ENCODE measurements at places on chromosomes 6 and 20.

DNA sequence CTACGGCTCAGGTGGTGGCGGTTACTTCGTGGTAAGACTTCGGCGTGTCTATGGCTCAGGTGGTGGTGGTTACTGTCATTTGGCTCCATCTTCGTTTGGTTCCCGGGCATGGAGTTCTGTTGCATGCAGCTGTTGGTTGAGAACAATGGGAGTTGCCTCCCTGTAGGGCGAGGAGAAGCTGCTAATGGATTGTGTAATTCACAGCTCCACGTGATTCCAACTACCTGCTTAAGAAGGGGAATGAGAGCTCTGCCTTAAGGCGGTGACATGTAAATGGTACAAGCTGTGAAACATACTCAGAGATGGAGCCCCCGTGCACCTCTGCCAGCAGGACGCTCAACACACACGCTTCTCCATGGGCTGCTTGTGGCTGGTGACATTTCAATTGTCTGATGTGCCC is 12.4 kb upstream of the DACT2 start:
- DNase-seq = no peak

DNA sequence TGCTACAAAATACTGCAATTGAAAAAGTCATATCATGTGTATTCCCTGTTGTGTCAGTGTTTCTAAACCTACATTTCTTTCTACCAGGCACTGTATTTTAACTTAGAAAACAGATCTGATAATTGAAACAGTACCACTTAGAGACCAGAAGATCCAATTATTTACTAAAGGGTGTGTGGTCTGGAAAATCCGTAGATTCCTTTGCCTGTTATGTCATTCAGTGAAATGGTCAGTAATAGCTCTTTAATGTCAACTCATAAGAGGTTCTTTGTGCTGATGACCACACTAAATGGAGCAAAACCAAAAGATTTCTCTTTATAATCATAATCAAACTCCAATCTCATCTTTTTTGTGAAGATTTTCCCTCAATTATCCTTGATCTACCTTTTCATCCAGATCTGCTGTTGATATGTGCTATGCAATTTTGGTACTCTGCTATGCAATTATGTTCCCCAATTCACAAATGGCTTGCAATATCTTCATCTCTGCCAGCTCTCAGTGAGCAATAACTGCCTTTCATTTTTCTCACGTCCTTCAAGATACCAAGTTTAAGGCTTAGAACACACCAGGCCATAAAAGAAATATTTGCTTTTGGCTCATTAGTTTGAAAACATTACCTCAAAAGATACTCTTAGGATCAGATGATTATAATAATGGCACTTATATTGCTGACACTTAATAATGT is 165.5 kb downstream of the MOXD1 start:
- DNase-seq = no peak

GRCh38 chr6:452301-453067 is 60.9 kb downstream of the IRF4 start:
- no peak for DNase-seq

DNA sequence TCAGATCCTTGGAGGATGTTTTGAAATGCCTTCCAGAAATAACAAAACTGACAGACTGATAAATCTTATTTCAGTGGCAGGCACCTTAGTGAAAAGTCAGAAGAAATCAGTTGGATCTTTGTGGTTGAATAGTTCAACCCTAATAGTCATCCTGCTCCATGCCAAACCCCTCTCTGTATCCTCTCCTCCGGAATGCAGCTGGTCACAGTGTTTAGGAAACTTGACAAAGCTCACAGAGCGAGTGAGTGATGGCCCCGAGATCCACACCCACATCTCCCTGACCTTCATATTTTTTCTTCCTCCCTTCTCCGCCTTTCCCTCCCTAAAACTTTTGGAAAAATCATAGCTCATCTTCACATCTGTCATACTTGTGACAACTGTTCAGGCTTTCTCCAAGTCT is 464.8 kb upstream of the CDH4 start:
- DNase-seq = no peak

GRCh38 chr6:168495133-168495532 is 54.1 kb downstream of the SMOC2 start:
- no peak for DNase-seq

DNA sequence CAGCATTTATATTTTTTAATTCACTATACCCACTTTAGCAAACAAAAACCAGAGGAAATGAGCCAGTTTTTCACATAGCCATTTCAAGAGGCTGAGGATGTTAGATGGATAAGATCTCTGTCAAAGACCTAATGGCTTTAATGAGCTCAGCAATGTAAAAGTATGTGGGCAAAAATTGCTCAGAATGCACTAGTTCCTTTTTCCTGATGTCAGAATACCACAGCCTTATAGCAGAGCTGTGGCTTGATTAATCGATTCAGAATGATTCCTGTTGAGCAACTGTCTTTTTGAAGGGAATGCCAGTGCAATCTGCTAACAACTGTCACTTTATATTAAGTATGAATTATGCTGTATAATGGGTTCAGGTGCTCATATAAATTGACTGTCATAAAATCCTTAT is 100.6 kb upstream of the HIVEP1 start:
- DNase-seq = no peak

DNA sequence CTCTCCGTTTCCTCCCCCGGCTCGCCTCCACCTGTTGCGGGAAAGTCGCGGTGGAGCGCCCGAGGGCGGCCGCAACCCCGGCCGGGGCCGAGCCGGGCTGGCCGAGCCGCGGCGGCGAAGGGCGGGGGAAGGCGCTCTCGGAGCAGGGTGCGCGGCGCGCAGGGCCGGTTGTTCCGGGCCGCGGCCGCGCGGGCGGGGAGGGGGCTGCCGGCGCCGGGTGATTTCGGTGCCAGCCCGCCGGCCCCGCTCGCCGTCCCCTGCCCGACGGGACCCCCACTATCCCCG is 235 bp downstream of the MAP7 start:
- no peak for DNase-seq

GRCh38 chr6:123875784-123876183 is 72.1 kb downstream of the NKAIN2 start:
- DNase-seq = no peak

DNA sequence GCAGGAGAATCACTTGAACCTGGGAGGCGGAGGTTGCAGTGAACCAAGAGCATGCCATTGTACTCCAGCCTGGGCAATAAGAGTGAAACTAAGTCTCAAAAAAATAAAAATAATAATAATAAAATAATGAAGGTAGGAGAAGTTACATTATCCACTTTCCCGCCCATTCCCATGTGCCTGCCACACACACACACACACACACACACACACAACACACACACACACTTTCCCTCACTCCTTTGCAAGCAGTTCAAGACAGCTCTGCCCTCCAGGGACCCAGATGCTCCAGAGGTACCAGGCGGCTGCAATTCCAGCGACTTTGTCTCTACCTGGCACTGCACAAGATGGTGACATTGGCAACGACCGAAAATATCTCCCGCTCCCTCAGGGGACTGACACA is 224.8 kb upstream of the JARID2 start:
- DNase-seq = no peak

DNA sequence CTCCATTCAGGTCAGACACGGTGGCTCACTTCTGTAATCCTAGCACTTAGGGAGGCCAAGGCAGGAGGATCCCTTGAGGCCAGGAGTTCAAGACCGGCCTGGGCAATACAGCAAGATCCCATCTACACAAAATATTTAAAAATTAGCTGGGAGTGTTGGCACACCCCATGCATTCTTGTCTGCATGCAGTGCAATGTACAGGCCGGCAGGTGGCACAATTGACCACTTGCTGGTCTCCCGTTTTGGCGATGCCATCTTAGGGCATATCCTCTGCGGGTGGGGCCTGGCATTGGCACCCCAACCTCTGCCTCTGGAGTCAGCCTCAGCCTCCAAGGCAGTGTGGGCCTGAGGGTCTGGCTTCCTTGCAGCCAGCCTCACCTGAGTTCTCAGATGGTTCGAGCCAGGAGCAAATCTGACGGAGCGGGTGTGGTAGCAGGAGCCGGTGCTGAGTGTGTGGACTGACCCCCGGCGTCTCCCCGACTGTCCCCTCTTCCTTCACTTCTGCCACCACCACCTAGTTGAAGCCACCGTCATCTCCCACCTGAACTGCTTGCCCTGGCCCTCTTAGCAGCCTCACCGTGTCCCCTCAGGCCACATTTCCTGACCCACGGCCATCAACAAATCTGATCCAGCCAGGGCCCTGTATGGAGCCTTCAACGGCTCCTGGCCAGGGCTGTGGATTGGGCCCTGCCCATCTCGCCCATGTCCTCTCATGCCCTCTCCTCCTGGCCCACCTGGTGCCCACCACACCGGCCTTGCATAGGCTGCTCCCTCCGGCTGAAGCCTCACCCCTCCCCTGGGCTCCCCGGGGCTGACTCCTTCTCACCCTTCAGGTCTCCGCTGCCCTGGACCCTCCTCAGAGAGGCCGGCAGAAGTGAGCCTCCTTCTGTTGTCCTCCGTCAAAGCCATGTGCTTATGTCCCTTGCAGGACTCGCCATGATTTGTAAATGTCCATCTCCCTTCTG is 44.0 kb downstream of the EFCAB8 start:
- peak; percentile 67 for DNase-seq

- DNase-seq = no peak
These were observed 137.5 kb downstream of the EYS start for GRCh38 chr6:65569505-65569904.

DNA sequence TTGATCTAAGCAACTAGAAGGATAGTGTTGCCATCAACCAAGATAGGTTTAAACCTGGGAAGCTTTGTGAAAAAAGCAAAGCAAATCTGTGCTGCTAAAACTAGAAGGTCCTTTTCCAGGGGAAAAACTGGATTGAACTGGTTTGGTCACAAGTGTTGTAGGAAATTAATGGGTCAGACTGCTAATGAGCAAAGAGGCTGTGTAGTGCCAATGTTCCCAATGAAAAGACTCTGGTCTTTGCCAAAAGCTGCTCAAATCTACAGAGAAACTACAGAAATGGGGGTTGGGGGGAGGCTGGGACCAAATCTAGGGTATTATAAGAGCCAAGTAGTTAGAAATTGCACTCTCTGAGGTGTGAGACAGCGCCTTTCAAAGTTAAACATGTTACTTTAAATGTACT is 85.0 kb downstream of the PLCG1 start:
- DNase-seq = no peak

DNA sequence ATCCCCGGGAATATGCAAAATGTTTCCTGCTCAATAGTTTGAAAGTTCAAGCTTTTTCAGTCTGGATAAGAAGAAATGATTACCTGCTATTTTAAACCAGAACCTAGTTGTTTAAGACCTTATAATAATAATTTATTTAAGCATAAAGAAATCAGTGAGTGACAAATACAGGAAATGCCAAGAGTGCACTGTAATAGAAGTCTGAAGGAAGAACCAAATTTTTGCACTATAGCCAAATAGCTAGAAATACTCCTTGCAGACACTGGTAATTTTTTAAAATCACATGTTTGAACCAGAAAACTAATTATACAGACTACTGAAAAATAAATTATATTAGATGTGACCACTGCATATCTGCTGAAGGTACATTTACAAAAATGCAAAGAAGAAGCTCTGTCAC is 93.2 kb downstream of the MMS22L start:
- no peak for DNase-seq

DNA sequence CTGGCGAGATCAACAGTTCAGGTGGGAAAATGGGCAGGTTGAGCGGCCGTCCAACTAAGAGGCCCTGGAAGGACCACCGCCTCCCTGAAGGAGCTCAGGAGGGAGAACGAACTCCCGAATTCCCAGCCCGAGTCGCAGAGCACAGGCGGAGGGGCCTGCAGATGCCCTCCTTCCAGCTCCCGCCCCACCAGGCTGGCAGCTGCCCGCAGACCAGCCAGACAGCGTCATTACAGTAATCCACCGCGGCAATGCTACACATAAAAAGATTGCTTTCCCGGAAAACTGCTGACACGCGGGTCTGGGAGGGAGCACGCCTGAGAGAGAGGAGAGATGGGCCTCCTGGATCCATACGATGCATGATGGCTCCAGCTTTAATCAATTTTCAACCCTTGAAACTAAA is 30.5 kb upstream of the SLCO4A1 start:
- DNase-seq = no peak

DNA sequence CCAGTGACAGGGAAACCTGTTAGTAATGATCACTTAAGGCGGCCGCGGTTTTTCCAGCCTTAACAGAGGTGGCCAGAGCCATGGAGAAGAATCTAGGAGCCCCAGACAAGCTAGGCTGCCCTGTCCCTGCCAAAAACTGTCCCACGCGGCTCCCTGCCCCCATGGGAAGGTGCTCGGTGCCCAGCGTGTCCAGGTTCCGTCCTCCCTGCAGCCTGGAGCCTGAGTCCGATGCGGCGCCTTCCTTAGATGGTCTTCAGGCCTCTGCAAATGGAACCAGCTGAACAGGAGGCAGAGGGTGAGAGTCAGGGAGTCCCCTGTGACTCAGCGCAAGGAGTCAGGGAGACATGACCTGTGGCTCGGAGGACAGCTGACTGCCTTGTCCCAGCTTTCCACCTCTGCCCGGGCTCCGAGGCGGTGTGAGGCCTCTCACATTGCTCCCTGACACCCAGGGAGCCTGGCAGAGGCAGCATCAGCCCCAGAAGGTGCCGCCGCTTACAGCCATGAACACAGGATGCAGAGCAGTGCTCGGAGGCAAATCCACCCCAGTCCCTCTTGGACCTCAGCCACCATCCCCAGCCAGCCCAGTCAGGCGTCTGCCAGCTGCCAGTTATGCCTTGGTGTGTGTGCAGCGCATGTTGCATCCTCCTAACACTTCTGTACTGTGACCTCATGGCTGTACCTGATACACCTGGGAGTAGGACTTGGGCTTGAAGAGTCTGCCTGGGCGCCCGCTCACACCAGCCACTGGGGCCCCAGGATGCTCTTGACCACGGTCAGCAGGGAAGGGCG is 377.7 kb downstream of the CDH4 start:
- DNase-seq = no peak

DNA sequence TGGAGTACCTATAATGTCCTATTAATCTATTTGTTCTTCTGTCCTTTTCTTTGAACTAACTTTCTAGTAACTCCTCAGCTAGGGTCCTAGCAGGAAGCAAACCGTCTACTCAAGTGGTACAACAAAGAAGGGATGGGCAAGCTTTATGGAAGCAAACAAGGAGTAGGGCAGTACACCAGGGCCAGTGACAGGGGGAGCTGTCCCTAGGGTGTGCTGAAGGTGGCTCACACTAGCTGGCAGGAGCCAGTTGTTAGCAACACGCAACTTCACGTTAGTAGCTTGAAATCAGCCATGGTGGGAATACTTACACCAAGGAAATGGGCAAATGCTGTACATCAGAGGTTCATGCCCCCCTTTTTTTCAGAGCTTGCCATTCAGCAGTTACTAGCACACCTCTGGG is 74.0 kb upstream of the EYA2 start:
- no peak for DNase-seq

- DNase-seq = no peak
These were observed 193.1 kb downstream of the DLL1 start for GRCh38 chr6:170097505-170098427.

- DNase-seq = no peak
These were observed 181.8 kb downstream of the FOXA2 start for GRCh38 chr20:22402550-22402949.

DNA sequence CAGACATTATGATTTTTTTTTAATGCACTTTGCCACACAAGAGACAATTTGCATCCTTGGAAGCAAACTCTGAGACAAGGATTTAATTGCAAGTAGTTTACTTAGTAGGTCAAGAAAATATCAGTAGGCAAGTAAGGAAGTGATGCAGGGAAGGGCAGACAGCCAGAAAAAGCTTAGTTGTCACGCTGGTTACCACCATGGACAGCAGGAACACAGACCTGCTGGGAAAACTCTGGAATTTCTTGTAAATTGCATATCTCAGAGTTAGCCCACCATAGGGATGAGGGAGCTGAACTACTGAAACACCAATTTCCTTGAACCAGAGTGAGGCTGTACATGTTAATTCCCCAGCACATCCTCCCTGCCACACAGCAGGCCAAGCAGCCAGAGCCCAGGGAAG is 92.7 kb downstream of the L3MBTL3 start:
- no peak for DNase-seq
